ENCODE measurements at places on chromosomes 3 and 15.

DNA sequence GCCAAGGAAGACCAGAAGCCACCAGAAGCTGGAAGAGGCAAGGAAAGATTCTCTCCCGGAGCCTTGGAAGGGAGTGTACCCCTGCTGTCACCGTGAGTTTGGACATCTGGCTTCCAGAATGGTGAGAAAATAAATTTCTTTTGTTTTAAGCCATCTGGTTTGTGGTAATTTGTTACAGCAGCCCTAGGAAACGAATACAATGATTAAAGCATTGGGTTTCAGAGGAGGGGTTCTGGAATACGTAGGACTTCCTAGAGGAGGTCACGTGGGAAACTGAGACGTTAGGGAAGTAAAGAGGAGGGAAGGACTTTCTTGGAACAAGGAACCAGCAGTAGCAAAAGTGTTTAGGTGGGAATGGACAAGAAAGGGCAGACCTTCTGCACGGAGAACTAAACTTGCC, 377.7 kb downstream of the IL20RB start:
- no peak for DNase-seq

DNA sequence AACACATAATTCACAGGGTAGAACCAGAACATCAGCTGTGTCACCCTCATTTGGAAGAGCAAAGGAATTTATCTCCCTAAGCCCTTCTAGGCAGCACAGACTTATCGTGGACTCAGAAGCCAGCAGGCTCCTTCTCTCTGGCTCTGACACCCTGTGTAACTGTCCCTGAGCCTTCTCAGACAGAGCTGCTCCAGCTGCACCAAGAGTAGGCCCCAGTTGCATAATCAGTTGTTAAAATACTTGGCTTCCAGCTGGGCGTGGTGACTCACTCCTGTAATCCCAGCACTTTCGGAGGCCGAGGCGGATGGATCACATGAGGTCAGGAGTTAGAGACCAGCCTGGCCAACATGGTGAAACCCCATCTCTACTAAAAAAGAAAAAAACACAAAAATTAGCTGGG, 49.4 kb upstream of the ACVR2B start:
- no peak for DNase-seq

DNA sequence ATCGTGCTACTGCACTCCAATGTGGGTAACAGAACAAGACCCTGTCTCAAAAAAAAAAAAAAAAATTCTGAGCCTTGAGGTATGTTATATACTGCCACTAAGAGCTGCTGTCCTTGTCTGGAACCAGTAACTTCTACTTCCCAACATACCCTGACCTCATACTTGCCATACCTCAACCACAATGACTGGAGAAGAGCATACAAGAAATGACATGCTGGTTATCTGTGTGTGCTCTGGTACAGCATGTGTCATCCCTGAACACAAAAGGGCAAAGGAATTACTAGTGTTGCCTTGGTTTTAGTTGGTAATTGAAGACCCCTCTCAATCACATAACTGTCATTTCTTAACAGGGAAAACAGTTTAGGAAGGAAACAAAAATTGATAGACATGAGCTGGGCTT, 54.5 kb downstream of the MRPS25 start:
- no peak for DNase-seq

DNA sequence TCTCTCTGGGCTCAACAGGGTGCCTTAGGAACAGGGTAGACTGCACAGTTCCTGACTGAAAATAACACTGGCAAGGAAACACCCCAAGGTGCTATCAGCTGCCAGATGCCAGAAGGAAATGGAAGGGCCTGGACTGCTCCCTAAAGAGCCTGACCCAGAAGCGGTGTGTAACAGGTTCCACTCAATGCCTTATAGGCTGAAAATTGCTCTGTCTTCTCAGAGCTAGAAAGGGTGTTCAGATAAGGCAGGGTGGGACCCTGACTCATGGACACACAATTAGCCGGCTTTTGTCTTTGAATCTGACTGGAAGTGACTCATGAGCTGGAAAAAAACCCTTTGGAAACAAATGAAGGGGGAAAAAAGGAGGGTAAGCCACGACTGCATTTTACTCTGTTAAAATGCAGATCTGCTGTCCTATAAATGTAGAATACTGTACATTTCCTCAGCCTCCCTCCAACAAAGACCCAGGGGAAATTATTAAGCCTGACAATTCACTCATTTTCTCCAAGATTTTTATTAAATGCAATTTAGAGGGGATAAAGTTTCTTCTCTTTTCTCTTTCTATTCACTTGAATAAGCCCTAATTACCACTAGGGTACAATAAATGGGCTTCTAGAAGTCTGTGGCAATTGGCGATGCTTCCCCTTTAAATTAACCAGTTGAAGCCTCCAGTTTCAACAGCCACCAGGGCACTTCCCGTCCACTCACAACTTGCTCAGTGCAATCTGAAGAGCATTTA, 160.2 kb upstream of the TBL1XR1 start:
- no peak for DNase-seq

GRCh38 chr3:65729555-65729954, 309.2 kb downstream of the MAGI1 start:
- DNase-seq = no peak

- DNase-seq = no peak
Measured at GRCh38 chr3:53140847-53141845, 10.9 kb upstream of the RFT1 start.

GRCh38 chr3:7205962-7206361, 345.0 kb downstream of the GRM7 start:
- DNase-seq = no peak
